ENCODE measurements at places on chromosomes 2 and 18. TPM values are rescaled to one million over a fixed set of nuclear protein-coding genes. Genes with fewer than 3 reads are reported as not detected.

Gene PNO1
- 13.2 TPM for total RNA-seq

Gene ZNF514
- 12.5 TPM for total RNA-seq

Gene GAD1
- 1.3 TPM for total RNA-seq

Gene SERPINB3
- total RNA-seq: 22.4 TPM

Gene CDH19
- total RNA-seq: under 0.01 TPM

Gene DUSP19
- 0.38 TPM for total RNA-seq

Gene TSHZ1
- total RNA-seq: 1.3 TPM

Gene ABCG5
- total RNA-seq: not detected

Gene SERPINB13
- total RNA-seq: 48.0 TPM

Gene CRYBA2
- not detected for total RNA-seq

Gene GCG
- not detected for total RNA-seq

Gene BBS5
- total RNA-seq: 1.3 TPM

Gene ERFE
- 4.2 TPM for total RNA-seq

Gene XPO1
- 154 TPM for total RNA-seq

Gene CREB1
- total RNA-seq: 36.9 TPM
